Suppressor macrophage (primary cell): ENCODE measurements at places on chromosomes 13 and 19.

DNA sequence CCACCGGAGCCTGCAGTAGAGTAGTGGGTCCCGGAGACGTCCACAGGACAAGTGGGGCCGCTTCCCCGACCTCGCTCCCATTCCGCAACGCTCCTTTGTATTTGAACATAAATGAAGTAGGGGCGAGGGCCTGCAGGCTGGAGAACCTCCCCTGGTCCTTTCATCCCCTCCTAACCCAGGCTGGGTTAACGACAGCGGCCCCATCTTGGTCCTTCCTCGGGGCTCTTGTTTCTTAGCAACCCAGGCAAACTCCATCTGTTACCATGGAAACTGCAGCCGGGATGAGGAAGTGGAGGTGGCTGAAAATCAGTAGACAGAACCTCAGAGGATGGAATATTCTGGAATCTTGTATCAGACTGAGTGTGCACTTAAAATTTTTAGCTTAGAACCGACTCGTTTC, 132.6 kb upstream of the USP29 start:
- no peak for DNase-seq

DNA sequence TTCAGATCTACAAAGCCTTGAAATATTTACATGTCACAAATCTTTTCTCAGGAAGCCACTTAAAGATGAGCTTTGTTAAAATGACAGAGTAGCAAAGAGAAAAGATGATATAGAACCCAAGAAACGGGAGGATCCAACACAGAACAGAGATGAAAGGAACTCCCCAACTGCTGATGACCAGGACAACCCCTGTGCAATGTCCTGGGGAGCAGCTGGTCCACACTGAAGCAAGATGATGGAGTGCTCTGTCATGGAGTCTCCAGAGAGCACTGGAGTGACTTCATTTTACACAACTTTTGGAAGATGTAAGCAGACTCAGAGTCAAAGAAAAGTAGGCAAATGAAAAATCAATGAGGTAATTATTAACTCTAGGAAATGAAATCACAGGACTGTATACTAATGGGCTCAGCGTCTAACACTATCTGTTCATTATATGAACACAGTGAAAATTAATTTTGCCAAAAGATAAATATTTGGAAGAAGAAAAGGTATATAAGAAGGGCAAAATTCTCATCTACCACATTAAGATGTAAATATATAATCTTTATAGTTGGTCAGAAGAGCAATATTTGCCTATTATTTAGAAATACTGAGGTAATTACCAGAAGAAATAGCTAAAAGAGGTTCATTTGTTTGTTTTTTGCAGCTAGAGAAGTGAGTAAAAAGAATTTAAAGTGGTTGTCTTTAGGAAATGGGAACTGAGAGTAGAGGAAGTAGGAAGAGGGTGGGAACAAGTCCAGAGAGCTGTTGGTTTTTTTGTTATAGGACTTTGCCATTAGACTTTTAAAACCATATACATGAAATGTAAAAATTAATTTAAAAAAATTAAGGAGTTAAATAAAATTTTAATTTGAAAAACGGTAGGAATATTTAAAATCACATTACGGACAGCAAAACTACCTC, 30.5 kb downstream of the MTRF1 start:
- peak; percentile 17 for DNase-seq

GRCh38 chr19:10896851-10897526, 25.6 kb downstream of the CARM1 start:
- peak; percentile 73 for DNase-seq

DNA sequence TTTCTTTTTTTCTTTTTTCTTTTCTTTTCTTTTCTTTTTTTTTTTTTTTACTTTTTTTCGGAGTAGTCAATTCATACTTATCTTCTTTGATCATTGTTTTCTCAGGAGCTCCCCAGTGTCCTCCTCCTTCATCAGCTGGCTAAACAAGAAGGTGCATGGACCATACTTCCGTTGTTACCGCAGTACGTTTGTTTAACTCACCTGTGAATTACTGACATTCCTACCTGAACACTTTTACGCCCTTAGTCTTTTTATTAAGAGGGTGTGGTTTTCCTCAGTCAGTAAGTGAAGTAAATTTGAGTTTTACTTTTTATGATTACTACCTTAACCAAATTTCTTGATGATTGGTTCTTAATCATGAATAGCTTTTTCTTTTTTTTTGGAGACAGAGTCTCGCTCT, 47.1 kb downstream of the B3GLCT start:
- DNase-seq = no peak

DNA sequence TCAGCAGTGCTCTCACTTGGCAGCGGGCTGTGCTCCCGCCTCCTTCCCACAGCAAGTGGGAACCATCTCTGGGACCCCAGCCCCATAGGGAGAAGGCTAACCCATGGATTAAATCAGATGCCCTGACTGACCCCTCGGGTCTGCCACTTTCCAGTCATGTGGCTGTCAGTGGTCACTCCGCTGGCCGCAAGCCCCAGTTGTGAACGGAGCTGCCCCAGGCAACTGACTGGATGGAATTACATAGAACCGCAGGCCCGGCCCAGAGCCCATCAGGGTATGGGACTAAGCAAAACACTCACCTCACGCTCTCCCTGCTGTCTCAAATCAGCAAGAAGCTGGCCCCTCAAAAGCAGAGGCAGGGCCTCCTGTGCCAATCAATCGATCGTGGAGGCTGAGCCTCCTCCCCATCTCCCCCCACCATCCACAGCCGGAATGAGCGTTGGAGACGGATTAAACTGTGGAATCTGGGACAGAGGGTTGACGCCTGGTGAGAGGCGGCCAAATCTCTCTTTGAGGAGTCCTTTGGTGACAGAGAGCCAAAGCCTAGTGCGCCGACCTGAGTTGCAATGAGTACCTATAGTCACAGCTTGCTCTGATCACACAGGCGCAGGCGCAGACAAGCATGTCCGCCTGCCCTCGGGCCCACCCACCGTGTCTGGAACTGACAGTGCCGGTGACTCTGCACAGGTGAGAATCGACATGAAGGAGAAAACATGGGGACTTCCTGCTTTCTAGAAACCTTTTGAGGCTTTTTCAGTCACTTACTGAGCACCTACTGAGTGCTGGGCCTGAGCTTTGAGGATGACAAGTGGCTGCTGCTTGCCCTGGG, 38.7 kb downstream of the PBX4 start:
- no peak for DNase-seq

DNA sequence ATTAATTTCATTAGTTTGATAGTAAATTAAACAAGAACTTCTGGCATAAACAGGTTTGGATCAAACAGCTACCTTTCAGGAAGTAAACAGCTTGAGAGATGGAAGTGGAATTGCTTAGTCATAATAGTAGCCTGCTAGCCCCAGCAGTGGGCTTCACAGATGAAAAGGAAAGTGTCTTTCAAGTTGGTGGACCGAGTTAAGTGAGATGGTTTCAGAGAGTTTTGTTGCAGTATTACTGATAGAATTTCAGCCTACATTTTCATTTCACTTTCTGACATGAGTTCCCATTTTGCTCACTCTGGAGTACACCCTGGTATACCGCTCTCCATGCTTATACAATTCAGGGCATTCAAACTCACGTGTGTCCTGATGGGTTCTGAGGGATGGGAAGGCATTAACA, 2.0 kb upstream of the PTOV1 start:
- no peak for DNase-seq

DNA sequence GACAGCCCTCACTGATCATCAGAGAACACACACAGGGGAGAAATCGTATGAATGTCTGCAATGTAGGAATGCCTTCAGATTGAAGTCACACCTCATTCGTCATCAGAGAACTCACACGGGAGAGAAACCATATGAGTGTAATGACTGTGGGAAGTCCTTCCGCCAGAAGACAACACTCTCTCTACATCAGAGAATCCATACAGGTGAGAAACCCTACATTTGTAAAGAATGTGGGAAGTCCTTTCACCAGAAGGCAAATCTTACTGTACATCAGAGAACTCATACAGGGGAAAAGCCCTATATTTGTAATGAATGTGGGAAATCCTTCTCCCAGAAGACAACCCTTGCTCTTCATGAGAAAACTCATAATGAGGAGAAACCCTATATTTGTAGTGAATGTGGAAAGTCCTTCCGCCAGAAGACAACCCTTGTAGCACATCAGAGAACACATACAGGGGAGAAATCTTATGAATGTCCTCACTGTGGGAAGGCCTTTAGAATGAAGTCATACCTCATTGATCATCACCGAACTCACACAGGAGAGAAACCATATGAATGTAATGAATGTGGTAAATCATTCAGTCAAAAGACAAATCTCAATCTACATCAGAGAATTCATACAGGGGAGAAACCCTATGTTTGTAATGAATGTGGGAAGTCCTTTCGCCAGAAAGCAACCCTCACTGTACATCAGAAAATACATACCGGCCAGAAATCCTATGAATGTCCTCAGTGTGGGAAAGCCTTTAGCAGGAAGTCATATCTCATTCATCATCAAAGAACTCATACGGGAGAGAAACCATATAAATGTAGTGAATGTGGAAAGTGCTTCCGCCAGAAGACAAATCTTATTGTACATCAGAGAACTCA, 32.5 kb downstream of the ZNF567 start:
- no peak for DNase-seq

GRCh38 chr19:42174958-42175734, 42.3 kb downstream of the DEDD2 start:
- DNase-seq = no peak

GRCh38 chr19:14370169-14370939, 10.9 kb upstream of the ADGRE5 start:
- DNase-seq = peak; percentile 77

- DNase-seq = no peak
Observed at GRCh38 chr19:17419154-17419620, 660 bp upstream of the MVB12A start.

GRCh38 chr13:32031815-32032370, 319 bp downstream of the FRY start:
- no peak for DNase-seq

- no peak for DNase-seq
Observed at GRCh38 chr19:13951799-13952153, 533 bp upstream of the DCAF15 start.

- DNase-seq = no peak
Observed at GRCh38 chr19:19410553-19411550, 5.4 kb downstream of the GATAD2A start.

DNA sequence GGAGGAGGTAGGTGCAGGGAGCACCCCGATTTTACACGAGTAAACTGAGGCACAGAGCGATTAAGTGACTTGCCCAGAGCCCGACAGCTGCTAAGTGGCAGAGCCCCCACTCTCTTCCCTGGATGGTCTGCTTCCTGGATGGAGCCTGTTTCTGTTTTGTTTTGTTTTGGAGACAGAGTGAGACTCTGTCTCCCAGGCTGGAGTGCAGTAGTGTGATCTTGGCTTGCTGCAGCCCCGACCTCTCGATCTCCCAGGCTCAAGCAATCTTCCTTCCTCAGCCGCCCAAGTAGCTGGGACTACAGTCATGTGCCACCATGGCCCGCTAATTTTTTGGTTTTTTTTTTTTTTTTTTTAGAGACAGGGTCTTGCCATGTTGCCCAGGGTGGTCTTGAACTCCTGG, 17.3 kb downstream of the BICRA start:
- no peak for DNase-seq

DNA sequence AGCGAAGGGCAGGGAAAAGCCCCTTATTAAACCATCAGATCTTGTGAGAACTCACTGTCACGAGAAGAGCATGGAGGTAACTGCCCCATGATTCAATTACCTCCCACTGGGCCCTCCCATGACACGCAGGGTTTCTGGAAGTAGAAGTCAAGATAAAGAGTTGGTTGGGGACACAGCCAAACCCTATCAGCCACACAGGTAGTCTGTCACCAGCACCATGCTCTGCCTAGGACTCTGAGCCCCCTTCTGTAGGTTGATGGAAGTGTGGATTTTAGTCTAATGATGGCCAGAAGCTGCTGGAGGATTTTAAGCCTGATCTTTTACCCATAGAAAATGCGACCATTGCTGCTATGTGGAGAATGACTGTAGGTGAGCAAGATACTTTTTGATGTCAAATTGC, 60.8 kb downstream of the ARHGEF7 start:
- DNase-seq = peak; percentile 30

- no peak for DNase-seq
Observed at GRCh38 chr19:3459089-3459881, 21.0 kb downstream of the SMIM24 start.

GRCh38 chr19:6242677-6243076, 37.1 kb downstream of the MLLT1 start:
- DNase-seq = no peak

- DNase-seq = no peak
Observed at GRCh38 chr19:18440415-18440877, 2.5 kb upstream of the ISYNA1 start.
